ENCODE measurements at places on chromosomes 11 and 22. TPM values are rescaled to one million over a fixed set of nuclear protein-coding genes. Genes with fewer than 3 reads are reported as not detected.

Gene USH1C
- not detected for total RNA-seq

Gene OR10A4
- not detected for total RNA-seq

Gene TEX12
- 0.50 TPM for total RNA-seq

Gene SCGB1A1
- not detected for total RNA-seq

Gene CDC45
- 0.21 TPM for total RNA-seq

Gene FGF19
- not detected for total RNA-seq

Gene FOSL1
- 27.7 TPM for total RNA-seq

Gene CRKL
- 103 TPM for total RNA-seq

Gene MADD
- total RNA-seq = 18.6 TPM

Gene HOATZ
- not detected for total RNA-seq

Gene MRGPRX1
- not detected for total RNA-seq

Gene TTLL12
- 94.5 TPM for total RNA-seq

Gene KCNK4
- not detected for total RNA-seq

Gene KRTAP5-9
- total RNA-seq = not detected

Gene TRIM29
- total RNA-seq = 1,029 TPM

Gene SPTBN2
- total RNA-seq = 130 TPM

Gene OR51G1
- total RNA-seq = not detected

Gene CDC42BPG
- 7.5 TPM for total RNA-seq

Gene OR51E2
- total RNA-seq = not detected

Gene EFEMP2
- total RNA-seq = 10.7 TPM

Gene ISX
- not detected for total RNA-seq

Gene OR8G5
- total RNA-seq = not detected

Gene MAPK8IP1
- 0.34 TPM for total RNA-seq

Gene SCGB1C1
- total RNA-seq = not detected

Gene IL18
- 40.0 TPM for total RNA-seq

Gene IFITM10
- total RNA-seq = 1.2 TPM

Data from nasal cavity respiratory epithelium epithelial cell of viscerocranial mucosa (primary cell).